ENCODE measurements at places on chromosomes 5 and 9.

DNA sequence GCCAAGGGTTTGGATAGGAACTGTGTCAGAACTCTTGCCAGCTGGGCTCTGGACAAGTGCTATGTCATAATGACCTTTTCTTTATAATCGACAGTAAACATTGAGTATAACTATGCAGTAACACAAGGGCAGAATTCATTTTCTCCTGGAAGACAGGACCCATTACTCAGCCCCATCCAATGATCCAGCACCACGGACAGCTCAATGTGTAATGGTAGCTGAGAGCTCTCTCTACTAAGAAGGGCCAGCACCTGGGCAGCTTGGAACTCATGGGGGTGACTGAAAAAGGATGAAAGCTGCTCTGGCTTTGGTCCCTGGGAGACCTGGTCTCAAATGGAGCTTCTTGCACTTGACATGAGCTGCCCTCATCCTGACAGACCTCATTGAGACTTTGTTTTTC, 347.8 kb downstream of the TRIM32 start:
- DNase-seq: no peak

DNA sequence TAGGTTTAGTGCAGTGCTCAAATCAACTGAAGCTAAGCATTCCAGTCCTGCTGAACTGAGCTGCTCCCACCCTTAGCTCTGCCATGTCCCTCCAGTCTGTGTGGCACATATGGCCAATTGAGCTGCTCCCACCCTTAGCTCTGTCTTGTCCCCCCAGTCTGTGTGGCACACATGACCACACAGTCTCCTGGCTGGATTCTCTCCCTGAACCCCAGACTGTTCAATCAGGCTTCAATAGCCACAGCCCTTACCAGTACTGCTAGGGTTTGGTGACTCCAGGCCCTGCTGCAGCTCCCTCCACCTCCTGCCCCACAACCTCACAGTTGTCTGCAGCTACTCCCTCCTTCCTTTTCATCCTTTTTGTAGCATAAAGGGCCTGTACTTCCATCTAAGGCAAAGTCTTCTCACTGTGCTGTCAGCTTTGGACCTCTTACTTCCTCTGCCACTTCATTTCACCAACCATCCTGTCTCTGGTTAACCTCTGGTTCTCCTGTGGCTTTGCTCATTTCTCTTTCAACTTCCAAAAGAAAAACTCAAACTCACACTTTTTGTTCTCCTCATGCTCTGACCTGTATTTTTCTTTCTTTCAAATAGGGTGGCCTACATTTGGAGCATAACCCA, 50.8 kb downstream of the ADAMTS12 start:
- no peak for DNase-seq

DNA sequence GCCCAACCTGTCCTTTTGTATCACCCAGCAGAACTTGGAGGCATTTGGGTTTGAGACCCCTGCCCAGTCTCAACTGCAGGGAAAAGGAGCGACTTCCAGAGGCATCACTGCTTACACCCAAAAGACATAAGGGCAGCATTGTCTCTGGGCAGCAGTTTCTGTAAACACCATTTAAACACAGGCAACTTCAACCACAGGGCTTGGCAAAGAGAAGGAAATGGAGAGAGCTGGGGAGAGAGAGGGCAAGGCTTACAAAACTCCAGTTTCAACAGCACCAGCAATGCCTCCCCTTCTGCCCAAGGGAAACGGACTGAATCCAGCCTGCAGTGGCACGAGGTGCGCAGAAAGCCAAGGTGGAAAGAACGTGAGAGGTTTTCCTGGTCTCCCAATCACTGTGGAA, 147.6 kb downstream of the ROR2 start:
- DNase-seq: no peak

GRCh38 chr5:171688696-171689495, 96.7 kb upstream of the SMIM23 start:
- no peak for DNase-seq

- peak; percentile 84 for DNase-seq
Observed at GRCh38 chr9:684941-685340, 156.6 kb upstream of the DMRT1 start.

DNA sequence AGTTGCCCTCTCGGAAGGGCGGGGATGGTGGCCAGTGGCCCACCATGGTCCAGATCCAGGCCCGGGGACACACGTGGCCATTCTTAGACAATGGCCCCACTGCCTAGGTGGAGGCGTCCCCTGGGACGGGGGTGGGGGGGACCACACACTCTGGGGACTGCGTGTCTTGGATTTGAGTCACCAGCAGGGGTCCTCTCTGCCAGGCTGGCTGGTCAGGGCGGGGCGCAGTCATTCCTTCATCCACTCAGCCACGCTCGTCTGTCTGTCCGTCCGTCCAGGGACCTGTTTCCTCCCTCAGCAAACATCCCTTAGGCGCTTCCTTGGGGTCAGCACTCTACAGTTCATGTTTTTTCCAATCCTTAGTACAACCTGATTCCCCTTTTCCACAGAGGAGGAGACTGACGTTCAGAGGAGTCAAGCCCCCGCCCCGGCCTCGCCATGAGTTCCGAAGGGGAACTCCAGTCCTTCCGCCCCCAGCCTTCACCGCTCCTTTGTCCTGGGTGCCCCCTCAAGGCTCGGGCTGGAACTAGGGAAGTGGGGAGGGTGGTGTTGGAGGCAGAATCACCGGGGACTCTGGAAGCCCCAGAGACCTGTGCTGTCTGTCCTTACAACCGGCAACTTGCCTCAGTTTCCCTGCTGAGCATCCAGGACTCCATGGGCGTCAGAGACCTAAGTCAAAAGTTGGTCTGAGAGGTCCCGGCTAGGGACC, 276.6 kb upstream of the MVB12B start:
- DNase-seq: no peak

GRCh38 chr5:97049175-97049574, 93.2 kb downstream of the LIX1 start:
- DNase-seq: no peak

DNA sequence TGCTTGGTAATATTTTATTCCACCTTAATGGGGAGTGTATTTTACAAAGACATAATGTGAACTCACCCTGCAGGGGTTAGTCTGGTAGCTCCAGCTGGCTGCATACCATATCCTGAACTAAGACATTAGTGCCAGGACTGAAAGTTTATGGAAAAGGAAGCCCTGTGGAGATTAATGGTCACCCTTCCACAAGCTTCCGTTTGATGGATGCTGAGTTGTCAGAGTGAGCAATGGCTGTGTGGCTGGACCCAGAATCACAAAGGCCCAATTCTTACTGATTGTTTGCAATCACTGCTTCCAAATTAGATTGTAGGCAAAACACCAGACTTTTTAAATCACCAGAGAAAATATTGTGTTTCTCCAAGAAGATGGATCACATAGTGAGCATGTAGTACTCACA, 90.1 kb upstream of the TRPC7 start:
- DNase-seq: no peak

GRCh38 chr9:131304676-131305355, 15.3 kb downstream of the PLPP7 start:
- DNase-seq: peak; percentile 24
